NCI-H774 (cell line): ENCODE measurements at places on chromosomes 3 and 15.
A peak's percentile ranks its signal among the peaks of the same experiment; 100 is the strongest.

DNA sequence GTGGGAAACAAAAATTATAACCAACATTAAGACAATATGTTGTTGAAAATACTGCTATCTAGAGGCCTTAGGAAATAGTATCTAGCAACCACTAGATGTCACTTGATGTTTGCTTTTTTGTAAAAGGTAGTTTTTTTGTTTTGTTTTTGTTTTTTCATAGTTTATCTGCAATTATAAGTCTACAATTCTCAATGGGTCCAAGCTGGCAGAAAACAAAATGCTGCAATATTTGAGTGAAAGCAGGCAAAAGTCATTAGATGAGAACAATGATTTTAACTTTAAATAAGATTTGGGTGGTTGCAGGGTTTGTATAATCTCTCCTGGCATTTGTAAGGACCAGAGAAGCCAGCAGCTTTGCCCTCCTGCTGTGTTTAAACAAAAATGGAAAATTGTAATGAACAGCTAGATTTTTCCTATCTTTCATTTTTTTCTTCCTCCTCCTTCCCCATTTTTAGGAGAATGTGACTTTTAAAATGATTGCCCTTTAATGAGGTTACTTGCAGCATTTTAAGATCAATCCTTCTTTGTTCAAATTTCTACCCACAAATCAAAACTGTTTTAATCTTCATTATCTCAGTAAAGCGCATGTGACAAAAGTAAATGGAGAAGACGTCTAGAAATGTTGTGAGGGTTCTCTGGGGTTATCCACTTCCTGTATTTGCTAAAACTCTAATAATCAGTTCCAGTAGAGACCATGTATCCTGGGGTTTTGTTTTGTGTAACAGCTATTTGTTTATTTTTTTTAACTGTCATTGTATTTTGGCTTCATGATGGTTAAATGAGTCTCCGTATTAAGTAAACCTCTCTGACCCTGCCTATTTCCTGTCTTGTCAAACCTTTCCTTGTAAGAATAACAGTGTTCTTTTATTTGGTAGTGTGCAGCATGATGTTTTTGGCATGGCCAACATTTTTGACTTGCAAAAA is 27.3 kb downstream of the DUT start:
- peak; percentile 40 for DNase-seq

- DNase-seq, result no peak
Measured at GRCh38 chr3:65401359-65402305, 637.1 kb downstream of the MAGI1 start.

DNA sequence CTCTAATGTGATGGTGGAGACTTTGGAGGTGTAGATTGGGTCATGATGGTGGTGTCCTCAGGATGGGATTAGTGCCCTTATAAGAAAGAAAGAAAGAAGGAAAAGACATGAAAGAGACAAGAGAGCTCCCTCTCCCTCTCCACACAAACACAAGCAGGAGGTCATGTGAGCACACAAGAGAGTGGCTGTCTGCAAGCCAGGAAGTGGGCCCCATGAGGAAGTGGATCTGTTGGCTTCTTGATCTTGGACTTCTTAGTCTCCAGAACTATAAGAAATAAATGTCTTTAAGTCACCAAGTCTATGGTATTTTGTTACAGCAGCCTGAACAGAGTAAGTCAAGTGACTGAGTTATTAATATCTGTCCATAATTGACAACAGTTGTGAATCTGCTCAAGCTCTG is 17.1 kb downstream of the IQCB1 start:
- DNase-seq, result no peak

GRCh38 chr15:63891768-63892133 is 58.0 kb upstream of the HERC1 start:
- DNase-seq, result no peak

GRCh38 chr15:57323806-57324589 is 52.3 kb upstream of the CGNL1 start:
- DNase-seq, result peak; percentile 84

GRCh38 chr3:82002986-82003642 is 241.7 kb upstream of the GBE1 start:
- no peak for DNase-seq

- DNase-seq, result no peak
Measured at GRCh38 chr3:182382112-182382857, 411.0 kb upstream of the ATP11B start.

GRCh38 chr3:175659670-175660350 is 800.7 kb downstream of the NAALADL2 start:
- no peak for DNase-seq
